ENCODE measurements at places on chromosomes 6 and 20.
A peak's percentile ranks its signal among the peaks of the same experiment; 100 is the strongest.

- no peak for DNase-seq
Measured at GRCh38 chr20:3669710-3670367, 6.6 kb upstream of the GFRA4 start.

GRCh38 chr6:107128175-107128574, 12.9 kb upstream of the BEND3 start:
- no peak for DNase-seq

DNA sequence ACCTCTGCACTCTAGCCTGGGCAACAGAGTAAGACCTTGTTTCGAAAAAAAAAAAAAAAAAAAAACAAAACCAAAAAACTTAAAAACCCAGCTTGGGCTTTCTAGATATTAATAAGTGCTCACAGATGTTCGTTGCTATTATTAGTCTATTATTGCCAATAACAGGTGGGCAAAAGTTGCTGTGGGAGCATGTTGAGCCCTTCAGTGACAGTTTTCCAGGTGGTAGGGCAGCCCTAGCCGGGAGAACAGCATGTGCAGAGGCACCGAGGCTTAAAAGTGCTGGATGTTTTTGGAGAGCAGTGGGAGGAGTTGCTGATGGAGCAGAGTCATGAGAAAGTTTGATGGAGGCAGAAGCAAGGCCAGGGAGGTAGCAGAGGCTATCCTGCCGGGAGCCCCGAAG, 4.4 kb downstream of the PPP1R16B start:
- DNase-seq, result no peak

DNA sequence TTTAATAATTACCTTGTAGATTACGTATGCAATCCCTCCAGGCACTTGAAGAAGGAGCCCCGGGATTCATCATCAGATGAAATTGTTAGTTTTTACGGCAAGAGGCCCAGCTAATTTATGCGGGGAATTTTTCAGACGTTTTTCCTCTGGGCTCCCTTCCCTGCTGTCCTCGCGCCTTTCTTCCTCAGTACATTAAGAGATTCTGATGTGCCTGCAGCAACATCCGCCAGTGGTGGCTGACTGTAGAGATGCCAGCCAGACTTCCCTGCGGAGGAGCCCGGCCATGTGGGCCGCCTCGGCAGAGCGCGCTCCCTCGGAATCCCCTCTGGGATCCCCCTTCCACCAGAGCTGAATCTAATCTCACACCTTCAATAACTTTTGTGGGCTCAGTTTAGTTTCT, 46.4 kb upstream of the POU3F2 start:
- DNase-seq, result peak; percentile 94

- DNase-seq, result no peak
Measured at GRCh38 chr6:13307508-13307995, 20.8 kb downstream of the TBC1D7 start.

- no peak for DNase-seq
Measured at GRCh38 chr20:50798650-50799049, 3.8 kb downstream of the BCAS4 start.

- peak; percentile 83 for DNase-seq
Measured at GRCh38 chr6:155542036-155542435, 86.4 kb upstream of the NOX3 start.

- DNase-seq, result no peak
Measured at GRCh38 chr6:41878246-41878645, 16.9 kb downstream of the USP49 start.

- no peak for DNase-seq
Measured at GRCh38 chr20:52305858-52306257, 114.3 kb upstream of the ZFP64 start.

GRCh38 chr6:135088281-135088680, 33.7 kb upstream of the HBS1L start:
- DNase-seq, result no peak

DNA sequence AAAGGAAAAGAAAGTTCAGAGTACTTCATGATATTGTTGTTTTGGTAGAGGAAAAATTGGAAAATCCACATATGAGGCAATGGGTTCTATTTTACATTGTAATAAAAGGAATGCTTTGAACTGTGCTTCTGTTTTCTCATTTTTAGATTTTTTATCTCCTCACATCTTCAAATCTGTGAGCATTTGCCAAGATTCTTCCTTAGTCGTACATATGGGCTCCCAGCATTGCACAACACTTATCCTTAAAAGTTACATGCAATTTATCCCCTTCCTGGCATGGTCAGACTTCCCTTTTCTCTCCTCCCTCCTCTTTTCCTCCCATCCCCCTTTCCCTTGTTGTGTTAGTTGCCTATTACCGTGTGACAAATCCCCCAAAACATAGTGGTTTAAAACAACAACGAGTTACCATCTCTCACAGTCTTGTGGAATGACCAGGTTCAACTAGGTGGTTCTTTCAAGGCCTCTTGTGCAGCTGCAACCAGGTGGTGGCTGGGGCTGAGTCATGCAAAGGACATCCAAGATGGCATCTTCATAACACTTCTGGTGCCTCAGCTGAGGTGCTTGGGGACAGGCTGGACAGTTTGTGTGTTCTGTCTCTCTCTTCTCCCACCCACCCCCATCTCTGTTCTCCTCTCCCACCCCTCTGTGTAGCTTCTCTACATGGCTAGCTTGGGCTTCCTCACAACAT, 68.7 kb downstream of the TXNDC5 start:
- DNase-seq, result no peak

DNA sequence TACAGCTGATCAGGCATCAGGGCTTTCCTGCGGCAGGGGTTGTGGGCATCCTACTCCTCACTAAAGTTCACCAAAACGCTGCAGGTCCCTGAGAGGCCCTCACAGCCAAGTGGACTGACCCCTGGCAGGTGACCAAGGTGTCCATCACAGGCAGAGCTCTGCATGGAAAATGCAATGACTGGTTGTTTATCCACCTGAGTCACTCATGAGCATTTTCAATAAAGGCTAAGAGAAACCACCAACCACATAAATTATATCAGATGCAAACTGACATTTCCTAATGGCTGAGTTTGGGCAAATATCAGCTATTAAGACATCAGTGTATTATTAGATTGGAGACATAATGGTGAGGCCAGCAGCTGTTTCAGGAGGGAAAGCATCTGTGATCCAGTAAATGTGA, 152.7 kb upstream of the SYNDIG1 start:
- no peak for DNase-seq

DNA sequence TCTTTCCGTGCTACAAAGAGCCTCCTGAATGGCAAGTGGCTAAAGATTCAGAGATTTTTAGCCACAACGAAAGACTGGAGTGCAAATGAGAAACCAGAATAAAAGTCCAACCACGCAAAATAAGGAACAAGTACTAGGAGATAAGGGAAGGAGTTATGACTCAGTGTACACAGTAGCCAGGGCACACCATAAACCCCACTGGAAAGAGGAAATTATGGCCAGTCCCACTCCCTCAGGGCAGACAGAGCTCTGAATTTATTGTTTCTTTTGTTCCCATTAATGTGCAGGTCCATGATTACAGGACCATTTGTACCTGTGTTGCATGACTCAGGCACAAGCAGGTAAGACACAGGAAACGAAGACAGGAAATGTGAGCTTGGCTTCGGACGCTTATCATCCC, 150.3 kb upstream of the PREP start:
- peak; percentile 92 for DNase-seq

DNA sequence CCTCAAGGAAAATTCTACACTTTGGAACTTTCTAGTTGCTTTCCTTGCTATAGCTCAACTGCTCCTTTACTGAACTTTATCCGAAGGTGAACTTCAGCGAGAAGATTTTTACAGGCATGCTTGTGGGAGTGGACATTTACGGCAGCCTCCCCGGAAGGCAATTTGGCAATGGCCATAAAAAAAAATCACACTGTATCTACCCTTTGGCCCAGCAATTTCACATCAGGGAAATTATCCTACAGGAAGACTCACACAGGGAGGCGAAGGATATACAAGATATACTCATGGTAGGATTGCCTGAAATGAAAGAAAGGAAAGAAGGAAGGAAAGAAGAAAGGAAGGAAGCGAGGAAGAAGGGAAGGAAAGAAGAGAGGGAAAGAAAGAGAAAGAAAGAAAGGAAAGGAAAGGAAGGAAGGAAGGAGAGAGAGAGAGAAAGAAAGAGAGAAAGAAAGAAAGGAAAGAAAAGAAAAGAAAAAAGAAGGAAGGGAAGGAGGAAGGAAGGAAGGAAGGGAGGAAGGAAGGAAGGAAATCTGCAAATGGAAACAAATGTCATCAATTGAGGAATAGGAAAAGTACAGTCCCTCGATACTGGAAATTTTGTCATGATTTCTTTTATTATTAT, 25.7 kb downstream of the OVOL2 start:
- DNase-seq, result no peak

- no peak for DNase-seq
Measured at GRCh38 chr6:56660381-56660730, 17.7 kb upstream of the DST start.

- no peak for DNase-seq
Measured at GRCh38 chr6:117118490-117118889, 146.9 kb upstream of the VGLL2 start.

GRCh38 chr6:92281571-92282076, 1137.7 kb downstream of the EPHA7 start:
- DNase-seq, result no peak

GRCh38 chr6:39772559-39773273, 19.5 kb upstream of the DAAM2 start:
- no peak for DNase-seq

DNA sequence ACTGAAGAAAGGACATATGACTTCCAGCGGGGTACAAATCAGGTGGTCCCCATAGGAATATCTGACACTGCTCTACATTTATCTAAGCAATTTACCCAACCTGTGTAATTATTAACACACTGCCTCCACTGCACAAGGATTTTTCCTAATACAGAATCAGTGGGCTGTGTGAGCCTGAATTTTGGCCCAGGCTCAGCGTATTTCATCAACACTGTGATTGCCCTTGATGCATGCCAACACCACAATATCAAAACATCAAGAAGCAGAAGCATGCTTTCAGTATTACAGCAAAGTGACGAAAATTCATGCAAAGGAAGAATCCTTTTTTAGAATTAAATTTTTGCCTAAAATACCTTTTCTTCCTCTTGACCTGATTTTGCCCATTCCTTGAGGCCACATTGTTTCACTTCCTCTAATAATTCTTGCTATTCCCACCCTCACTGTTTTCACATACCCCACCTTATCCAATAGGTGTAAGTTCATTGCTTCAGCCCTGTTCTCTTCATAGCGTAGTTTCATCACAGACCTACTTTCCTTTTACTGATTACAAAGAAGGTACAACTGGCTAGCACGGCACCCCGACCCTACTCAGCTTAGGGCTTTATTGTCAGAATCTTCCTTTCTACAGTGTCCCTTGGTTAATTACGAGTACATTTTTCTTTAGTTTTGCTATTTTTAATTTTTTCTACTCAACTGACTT, 83.7 kb upstream of the PTCHD4 start:
- peak; percentile 81 for DNase-seq

- peak; percentile 74 for DNase-seq
Measured at GRCh38 chr6:7542065-7542873, 798 bp downstream of the DSP start.

- no peak for DNase-seq
Measured at GRCh38 chr20:41169791-41170351, 32.5 kb downstream of the PLCG1 start.

DNA sequence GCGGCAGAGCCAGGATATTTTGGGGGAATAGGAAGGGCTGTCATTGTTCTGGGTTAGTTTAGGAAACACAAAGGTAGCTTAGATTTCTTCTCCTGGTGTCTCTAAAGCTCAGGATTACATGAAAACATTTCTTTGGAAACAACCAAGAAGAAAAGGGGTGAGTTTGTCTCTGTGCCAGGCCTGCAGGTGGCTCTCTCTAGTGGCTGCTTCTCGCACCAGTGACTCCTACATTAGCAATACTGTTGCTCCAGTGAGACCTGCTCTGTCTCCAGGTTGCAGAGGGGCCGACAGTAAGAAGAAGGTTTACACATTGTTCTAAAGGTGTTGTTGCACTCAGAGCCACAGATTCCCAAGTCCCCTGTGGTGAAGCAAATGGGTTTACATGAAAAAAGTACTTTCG, 104.6 kb upstream of the GLP1R start:
- no peak for DNase-seq

DNA sequence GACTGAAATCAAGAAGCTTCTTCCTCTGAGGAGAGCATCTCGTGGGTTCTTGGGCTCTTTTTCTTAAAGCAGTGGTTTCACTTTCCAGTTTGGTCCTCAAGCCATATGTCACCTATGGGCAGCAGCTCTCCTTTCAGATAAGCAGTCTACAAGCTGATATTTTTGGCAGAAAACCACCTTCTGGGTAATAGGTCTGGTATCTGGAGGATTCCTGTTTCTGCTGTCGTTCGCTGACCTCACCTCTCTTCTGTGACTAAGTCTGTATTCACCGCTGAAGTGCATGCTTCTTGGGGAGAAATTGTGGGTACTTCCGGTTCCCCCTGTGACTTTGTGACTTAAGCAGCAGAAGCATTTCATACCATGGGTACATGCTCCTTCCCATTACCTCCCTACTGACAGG, 193.6 kb downstream of the EDN1 start:
- DNase-seq, result no peak

DNA sequence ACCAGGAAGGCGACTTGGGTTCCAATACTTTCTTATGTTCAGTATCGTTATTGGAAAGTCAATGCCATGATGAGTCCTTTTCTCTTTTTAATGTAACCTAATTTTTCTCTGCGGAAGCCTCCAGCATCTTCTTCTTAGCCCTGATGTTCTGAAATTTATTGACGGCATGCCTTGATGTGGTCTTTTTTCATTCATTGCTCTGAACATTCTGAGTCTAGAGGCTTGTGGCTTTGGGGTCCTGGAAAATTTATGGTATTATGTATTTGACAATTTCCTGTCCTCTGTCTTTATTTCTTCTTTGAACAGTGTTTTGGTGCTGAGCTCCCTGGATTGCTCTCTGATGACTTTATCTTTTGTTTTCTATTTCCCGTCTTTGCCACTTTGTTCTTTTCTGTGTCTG, 28.7 kb upstream of the MAS1 start:
- no peak for DNase-seq

GRCh38 chr20:53445932-53446331, 147.7 kb downstream of the ZNF217 start:
- DNase-seq, result no peak

DNA sequence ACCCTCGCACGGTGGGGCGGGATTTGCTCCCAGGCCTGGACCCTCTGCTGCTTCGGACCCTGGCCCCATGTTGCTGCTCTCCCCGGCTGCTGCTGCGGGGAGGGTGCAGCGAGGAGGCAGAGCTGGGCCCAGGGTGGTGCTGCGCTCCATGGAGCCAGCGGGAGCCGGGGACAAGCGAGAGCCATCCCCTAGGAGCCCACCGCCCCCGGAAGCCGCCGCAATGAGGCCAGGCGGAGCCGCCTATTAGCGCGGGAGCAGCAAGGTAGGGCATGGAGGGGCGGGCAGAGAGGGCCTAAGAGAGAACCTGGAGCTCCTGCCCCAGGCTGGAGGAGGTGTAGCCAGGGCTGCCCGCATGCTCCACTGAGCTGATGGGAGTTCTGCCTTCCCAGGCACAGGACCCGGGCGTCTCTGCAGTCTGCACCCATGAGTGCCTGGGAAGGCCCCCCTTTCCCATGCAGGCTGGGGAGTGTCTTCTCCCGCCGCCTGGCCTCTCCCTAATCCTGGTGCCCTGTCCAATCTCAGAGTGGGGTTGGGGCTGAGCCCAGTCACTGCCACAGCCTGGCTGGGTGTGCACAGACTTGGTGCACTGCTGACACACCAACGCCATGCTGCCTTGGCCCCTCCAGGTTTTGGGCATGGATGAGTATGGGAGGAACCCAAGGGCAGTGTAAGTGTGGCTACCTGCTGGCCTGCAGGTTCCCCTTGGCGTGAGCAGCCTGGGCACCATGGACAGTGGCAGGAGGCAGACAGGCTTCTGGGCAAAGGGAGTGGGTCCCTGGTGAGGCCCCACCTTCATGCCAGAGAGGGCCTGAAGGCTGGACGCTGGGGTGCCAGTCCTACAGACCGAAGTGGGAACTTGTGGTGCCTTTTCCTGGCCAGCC, 360.6 kb upstream of the MAP3K7 start:
- DNase-seq, result no peak

GRCh38 chr20:58855506-58856389, 3.2 kb downstream of the GNAS start:
- DNase-seq, result peak; percentile 2

All from NCI-H69 (cell line).